ENCODE measurements at places on chromosomes 4 and X.

DNA sequence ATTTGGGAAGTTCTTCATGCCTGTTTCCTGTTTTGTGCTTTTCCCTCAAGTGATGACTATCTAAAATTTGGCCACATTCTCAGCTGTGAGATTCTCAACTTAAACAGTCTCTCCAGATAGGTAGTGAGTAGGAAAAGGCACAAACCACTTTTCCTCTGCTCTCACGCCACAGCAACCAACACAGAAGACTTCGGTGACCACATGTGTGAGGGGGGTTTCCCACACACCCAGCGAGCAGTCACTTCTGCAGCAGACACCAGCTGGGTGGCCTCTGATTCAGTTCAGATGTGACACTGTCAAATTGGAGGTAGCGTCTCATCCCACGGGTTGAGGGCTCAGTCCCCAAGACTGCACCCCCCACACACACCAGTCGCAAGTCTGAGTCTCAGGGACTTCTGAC, 25.1 kb upstream of the CLDN34 start:
- DNase-seq, result peak; percentile 1

DNA sequence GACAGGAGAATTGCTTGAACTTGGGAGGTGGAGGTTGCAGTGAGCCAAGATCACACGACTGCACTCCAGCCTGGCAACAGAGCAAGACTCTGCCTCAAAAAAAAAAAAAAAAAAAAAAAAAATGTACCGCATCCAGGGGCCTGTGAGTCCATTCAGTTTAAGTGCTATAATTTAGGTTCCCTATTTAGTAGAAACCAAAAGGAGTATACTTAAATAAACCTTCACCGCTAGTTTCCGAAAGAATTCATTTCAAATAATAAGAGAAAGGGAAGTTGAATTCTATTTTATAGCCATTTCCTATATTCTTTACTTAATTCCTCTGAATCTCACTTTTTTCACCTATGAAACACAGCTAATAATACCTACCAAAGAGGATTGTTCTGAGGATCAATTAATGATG, 20.8 kb upstream of the LRBA start:
- no peak for DNase-seq

DNA sequence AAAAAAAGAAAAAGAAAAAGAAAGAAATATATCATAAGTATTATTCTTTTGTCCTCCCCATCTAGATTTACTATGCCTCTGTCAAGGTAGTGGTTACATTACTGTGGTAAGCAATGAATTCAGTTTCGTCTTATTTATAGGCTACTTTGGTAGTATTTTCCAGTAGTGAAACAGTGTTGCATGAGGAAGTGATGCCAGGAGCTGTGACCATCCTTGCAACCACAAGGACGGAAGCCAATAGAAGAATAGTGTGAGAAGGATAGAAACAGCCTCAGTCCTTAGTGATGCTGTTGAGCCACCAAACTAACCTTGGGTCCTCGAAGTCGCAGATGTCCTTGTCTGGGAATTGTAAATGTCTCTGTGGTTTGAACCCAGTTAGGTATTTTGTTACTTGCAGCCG, 328.5 kb downstream of the PPP3CA start:
- no peak for DNase-seq

DNA sequence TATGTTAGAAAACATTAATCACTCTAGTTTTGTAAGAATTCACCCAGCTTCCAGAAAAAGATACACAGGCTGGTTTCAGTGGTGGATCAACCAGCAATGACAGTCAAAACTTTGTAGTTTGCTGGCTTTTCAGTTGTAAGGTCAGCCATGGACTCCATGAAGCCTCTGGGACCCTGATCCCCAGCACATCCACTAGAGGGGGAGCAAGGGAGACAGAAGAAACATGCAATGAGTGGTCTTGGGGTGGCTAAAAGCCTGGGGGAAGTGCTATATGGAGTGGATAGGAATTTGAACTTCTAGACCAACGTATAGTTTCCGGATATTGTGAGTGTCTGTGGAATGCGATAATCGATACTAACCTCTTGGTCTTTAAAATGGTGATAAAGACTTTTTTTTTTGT, 72.7 kb downstream of the AFF2 start:
- no peak for DNase-seq

GRCh38 chrX:154749856-154750255, 1.0 kb downstream of the GAB3 start:
- DNase-seq, result no peak

DNA sequence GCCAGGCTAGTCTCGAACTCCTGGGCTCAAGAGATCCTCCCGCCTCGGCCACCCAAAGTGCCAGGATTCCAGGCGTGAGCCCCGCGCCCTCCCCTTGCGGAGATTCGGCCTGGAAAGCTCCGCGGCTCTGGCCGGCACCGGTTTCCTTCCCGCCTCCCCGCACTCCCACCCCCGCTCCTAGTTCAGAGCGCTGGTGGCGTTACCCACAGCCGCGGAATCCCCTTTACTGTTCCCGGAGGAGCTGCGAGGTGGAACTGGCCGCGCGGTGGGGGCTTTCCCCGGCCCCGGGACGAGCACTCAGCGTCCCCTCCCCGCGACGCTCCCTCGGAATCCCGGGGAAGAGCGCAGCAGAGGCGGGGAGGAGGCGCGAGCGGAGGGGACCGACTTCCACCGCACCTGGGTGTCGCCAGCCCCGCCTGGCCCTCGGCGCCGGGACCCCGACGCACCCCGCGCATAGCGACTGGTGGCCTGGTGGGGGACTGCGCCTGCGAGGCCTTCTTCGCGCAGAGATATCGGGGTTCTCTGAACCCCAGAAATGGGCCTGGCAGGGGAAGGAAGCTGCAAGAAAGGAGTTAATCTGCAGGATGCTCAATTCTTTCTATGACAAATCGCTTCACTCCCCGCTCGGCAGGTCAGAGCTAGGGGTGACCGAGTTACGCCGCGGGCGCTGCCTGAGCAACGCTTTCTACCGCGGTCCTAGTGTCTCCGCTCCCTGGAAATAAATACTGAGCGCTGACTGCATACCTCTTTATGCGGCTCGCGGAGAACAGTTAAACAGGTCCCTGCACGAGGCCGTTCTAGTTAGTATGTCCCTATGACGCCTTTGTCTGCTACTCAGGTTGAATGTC, 14.6 kb upstream of the SLC25A4 start:
- peak; percentile 12 for DNase-seq

DNA sequence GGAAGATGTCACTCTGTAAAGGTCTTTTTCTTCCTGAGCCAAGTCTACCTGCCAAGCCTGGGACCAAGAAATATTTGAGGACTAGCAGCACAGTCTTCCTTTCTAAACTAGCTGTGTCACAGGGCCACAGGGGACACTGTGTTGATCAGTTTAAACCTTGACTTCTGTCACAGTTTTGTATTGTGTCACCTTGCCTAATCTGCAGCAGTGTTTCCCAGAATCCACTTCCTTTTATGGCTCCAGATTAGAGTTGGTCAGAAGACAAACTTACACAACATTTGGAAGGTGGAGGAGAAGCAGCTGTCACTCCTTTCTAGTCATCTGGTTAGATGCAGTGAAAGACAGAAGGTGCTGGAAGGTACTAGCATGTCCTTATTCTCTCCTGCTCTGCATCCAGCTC, 143.1 kb upstream of the BCOR start:
- DNase-seq, result no peak

DNA sequence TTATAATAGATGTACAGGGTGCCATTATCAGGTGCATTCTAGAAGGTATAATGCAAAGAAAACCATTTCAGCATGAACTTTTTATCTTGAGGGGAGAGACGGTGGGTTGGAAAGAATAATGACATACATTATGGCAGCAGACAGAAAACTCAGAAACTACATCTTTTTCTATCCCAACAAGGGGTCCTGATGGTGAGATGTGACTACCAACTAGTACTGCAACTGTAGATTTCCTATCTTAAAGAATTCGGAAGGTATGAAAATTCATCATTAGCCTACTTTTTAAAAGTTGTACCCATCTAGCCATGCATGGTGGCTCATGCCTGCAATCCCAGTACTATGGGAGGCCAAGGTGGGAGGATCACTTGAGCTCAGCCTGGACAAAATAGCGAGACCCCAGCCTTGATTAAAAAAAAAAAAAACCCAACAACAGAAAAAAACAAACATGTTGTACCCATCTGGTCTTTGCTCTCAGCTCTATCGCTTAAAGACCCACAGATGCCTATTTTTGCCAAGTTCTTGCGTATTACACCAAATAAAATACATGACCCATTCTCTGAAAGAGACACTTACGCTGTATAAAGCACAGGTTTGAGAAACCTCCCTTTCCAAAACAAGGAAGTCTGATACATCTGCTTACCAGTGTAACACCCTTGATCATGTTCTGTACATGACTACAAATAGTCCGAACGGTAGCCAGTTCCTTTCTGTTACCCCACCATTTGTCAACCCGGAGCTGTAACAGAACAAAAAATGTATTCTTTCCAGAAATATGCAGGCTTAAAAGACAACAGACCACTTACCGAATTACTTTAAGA, 1.6 kb downstream of the RPL9 start:
- DNase-seq, result no peak

DNA sequence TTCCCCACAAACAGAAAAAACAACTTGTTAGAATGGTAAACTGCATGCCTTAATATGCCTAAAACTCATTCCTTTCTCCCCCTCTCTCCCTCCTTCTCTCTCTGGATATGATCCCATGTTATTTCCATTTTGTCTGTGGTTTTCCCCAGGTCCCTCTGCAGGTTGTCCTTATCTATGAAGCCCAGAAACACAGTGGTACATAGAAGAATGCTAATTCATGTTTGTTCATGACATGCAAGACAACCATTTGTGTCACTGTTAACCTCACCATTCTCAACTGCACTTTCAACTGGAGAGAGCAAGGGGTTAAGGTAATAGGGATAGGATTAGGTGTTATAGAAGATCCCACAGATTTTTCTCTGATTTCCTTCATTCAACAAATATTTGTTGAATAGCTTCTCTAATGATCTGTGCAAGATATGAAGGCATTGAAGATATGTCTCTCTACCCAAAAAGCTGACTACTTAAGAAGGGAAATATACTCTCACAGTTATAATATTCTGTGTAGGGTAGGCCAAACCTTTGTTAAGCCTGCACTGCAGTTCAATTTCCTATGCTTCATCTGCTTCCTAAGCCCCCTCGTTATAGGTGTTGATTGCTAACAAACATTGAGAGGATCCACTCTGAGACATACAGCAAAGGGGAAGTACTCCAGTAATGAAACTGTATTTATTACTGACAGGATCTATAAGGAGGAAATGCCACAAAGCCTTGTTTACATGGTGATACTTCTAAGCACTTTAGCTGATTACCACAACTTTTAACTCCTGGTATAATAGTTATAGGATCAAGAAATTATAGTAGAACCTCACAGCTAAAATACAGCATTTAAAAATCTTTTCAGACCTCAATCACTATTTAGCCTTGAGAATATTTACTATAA, 96.1 kb downstream of the FRYL start:
- DNase-seq, result no peak

DNA sequence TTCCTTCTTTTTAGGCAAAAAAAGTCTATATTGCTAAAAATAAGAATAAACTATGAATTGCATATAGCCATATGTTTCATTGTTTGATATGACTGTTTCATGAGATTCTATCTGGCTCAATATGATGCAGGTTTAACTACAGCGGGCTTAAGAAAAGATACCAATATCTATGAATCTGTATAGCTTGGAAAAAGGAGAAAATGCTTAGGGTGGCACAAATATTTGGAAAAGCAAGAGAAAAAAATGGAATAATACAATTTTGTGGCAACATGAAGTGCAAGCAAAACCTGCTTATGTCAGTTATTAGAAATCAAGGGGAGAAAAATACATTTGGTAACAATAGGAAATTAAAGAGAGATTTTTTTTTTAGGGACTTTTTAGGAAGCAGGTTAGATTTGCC, 48.3 kb upstream of the NFKB1 start:
- no peak for DNase-seq

GRCh38 chr4:124997991-124998390, 285.5 kb upstream of the ANKRD50 start:
- DNase-seq, result no peak

DNA sequence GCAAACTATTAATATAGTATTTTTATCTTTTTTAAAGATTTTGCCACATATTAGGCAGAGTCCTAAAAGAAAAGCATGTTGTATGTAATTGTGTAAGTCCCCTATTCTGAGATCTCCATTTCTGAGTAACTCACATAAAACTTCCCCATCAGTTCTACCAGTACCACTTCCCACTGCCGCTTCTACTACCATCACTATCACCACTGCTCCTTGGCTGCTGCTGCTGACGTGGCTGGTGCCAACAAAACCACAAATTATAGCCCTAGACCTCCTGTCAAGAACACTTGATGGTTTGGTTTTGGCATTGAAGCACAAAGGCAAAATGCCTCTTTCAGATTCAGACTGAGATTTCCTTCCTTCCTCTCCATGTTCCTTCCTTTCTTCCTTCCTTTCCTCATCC, 106.4 kb downstream of the MMRN1 start:
- DNase-seq, result no peak

DNA sequence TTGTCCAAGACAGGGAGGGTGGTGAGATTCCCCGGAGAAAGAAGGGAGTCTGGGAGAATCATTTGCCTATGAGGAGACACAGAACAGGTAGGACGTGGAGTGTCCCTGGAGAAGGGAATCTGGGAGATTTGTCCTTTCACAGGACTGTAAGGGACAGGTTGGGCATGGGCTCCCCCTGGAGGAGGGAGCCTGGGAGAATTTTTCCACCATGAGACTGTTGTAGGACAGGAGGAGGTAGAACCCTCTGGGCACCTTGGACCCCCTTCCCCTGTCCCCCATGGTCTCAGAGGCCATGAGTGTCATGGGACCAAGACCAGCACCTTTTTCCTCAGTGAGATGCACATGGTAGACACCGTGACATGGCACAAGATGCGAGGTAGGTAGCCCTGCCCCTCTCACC, 2.8 kb downstream of the PORCN start:
- no peak for DNase-seq

GRCh38 chrX:9501362-9501761, 36.5 kb downstream of the TBL1X start:
- DNase-seq, result no peak

DNA sequence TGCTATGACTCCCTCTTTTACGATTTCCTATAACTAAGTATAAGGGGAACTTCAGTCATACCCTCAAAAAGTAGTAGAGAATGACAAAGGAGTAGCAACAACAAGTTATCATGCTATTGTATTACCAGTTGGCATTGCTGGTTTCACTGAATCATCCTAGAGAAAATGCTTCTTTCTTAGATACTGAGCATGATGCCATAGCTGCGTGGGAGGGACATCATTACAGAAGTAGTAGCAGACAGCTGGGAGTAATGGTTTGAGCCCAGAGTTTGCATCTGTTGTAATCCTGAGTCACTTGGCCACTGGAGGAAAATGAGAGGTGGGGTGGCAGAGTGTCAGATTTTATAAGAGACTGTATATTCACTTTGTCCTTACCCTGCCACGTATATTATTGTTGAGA, 38.6 kb downstream of the MTMR1 start:
- no peak for DNase-seq

GRCh38 chr4:139171876-139172691, 4.9 kb downstream of the ELF2 start:
- DNase-seq, result no peak

DNA sequence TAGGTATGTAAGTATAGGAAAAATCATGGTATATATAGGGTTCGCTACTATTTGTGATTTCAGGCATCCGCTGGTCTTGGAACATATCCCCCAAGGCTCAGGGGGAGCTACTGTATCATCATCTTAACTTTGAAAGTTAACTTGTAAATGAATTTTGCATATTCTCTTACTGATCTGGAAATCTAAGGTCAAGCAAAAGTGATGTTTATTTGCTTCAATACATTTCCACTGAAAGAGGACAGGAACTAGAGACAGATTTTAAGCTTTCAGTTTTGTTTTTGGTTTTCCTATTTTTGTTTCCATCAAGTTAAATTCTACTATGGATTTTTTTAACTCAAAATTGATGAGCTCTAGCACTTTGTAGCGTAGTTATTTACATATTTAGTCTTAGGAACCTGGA, 56.2 kb downstream of the NAF1 start:
- DNase-seq, result no peak

GRCh38 chrX:47564438-47565085, 3.6 kb downstream of the ARAF start:
- DNase-seq, result no peak

All from activated T-cell treated with anti-CD3 and anti-CD28 coated beads for 1 hour (primary cell).